Occipital lobe (tissue), 3 donors: ENCODE measurements at places on chromosomes 13 and 19. TPM values are rescaled to one million over a fixed set of nuclear protein-coding genes. Genes with fewer than 3 reads are reported as not detected.

Gene ZNF256
- 15.6 TPM for total RNA-seq

- DNase-seq = no peak
Measured at GRCh38 chr13:76157926-76158325, 521.8 kb downstream of the LMO7 start.

- DNase-seq = no peak
Measured at GRCh38 chr13:24341439-24341838, 32.1 kb downstream of the C1QTNF9 start.

GRCh38 chr13:50419896-50420295 lies 404.7 kb downstream of the KCNRG start:
- no peak for DNase-seq

DNA sequence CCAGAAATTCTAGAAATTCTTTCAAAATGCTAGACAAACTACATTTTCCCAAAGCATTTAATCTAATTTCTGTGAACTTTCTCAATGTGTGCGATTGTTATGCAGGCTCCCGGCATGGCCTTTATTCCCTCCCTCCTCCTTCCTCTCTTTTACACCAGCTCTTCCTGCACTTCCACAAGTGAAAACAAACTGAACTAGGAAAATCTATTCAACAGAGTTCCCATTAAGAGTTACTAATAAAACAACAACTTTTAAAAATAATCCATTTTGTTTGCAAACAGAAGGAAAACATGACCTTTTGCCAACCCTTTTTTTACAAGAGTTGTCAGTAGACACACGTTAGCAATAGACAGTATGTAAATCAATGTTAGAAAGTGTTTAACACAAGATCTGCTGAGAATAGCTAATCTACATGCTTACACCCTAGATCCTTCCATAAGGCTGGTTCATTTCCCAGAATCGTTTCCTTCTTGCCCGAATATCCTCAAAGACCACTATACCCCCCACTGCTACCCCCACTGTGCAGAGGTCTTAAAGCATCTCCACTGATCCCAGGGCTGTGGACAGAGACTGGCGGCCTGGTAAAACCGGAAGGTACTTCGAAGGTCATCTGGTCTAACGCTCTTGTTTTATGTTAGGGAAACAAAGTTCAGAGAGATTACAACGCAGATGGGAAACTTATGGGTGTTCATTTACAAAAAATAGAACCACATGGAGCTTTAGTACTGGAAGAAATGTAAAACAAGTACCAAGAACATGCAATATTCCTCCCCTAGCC lies 98.0 kb downstream of the FOXO1 start:
- DNase-seq = no peak

DNA sequence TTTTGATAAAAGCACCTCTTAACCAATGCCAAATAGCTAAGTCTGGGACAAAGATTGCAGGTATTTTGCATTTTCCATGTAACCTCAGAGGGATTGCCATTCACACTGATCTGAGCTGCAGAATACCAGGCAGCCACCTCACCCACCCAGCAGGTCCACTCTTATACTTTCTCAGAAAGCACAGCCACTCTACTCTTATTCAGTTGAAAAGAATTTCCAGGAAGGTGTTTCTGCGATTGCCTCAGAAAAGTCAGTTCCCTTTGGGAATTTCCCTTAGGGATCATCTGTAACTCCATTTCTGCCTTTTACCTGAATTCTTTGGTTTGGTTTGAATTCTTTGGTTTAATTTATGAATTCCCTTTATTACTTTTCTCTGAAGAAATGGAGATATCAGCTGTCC lies 904 bp upstream of the ALOX5AP start:
- no peak for DNase-seq

DNA sequence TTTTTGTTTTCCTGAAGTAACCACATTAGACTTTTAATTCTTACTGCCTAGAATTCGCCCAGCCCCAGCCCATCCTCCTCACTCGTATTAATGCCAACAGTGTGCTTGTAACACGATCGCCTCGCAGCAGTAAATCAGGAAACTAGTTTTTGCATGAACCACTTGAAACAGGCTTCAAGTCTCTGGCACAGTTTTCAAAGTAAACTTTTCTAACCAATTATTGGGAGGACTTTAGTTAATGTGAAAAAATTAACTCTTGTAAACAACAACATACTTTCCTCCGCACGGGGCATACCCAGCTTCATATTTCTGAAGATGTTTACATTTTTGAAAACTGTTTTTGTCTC lies 39.2 kb downstream of the TNFRSF19 start:
- DNase-seq = no peak

DNA sequence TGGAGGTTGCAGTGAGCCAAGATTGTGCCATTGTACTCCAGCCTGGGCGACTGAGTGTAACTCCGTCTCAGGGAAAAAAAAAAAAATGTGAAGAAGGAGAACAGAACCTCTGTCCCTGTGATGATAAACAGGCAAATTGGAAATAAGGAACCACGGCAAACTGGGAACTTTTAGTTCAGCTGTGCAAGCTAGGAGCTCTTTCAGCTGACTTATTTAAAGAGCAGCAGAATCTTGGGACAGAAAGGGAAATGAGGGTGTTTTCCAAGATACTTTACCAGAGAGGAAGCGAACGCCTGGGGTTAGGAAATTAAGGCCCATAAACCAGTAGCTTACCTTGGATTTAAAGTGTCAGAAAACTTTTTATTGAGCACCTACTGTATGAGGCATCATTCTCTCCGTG lies 3.0 kb upstream of the UPF1 start:
- DNase-seq = no peak

DNA sequence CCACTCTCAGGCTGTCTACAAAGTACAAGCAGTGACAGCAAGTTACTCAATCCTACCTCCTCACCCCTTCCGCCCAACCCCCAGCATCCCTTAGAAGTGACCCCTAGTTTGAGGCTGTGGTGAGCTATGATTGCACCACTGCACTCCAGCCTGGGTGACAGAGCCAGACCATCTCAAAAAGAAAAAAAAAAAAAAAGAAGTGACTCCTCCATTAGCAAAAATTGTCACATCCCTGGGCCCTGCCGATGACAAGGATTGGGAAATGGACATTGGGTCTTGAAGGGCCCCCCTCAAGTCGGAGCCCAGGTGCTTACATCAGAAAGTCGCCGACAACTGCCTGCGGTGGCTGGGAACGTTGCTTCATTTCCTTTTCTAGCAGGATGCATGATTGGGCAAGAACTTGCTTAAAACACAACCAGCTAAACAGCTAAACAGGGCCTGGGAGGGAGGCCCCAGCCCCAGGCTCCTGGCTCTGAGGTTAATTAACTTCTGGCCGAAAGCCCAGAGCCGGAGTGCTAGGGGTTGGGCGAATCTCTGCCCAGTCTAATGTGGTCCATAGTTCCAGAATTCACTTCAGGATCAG lies 15.3 kb downstream of the RAB3D start:
- peak; percentile 31 for DNase-seq

DNA sequence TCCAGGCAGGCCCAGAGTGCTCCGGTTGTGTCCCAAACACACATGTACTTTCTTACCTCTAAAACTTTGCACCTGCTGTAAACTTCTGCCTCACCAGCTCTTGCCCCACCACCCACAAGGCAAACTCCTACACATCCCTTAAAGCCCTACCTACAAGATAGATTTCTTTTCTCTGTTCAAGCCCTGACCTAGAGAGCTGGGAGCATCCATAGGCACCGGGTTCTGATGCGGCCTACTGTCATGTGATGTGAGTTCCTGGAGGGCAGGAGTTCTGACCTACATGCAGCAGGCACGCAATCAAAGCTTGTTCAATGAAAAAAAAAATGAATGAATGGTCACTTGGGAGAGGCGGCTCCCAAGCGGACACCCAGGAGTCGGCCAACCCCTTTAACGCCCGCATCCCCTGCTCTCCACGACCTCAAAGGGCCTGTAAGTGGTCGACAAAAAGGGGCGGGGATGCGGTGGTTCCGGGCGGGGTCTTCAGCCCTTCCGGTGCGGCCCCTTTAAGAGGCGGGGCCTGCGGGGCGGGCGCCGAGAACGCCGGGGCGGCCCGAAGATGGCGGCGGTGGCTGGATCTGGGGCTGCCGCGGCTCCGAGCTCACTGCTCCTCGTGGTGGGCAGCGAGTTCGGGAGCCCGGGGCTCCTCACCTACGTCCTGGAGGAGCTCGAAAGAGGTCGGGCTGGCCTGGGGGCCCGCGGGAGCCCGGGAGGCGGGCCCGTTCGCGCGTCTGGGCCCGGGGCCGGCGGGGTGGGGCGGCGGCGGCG lies at the start of gene MAP1S:
Gene MAP1S, plus strand, starts transcription at position 534 of the 765 bp plus-strand sequence. Its CDS starts 23 bp downstream, at position 557.
- no peak for DNase-seq

Gene NLRP13
- not detected for total RNA-seq

DNA sequence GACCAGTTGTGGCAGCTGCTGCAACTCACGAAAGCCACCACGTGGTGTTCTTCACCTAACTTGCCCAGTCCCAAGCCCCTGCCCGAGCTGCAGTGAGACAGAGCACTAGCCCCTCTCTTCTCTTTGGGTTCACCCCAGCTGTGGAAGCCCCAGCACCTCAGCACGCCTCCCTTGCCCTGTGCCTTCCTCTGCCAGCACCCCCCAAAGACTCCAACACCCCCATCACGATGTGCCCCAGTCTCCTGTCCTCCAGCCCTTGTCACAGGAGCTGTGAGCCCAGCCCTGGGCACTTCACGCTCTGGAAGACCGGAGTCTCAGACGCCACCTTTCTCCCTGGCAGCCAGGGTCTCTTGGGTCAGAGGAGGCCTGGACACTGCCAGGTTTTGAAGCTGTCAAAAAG lies 2.2 kb upstream of the ZNF135 start:
- DNase-seq = no peak

Gene KLK3
- not detected for total RNA-seq

Gene BRME1
- total RNA-seq = 11.1 TPM

GRCh38 chr13:67077132-67077531 lies 153.0 kb downstream of the PCDH9 start:
- no peak for DNase-seq

Gene SOX21
- total RNA-seq = 4.2 TPM

GRCh38 chr19:30631033-30631370 lies 258.8 kb downstream of the ZNF536 start:
- no peak for DNase-seq

Gene KLF1
- total RNA-seq = 0.31 TPM

DNA sequence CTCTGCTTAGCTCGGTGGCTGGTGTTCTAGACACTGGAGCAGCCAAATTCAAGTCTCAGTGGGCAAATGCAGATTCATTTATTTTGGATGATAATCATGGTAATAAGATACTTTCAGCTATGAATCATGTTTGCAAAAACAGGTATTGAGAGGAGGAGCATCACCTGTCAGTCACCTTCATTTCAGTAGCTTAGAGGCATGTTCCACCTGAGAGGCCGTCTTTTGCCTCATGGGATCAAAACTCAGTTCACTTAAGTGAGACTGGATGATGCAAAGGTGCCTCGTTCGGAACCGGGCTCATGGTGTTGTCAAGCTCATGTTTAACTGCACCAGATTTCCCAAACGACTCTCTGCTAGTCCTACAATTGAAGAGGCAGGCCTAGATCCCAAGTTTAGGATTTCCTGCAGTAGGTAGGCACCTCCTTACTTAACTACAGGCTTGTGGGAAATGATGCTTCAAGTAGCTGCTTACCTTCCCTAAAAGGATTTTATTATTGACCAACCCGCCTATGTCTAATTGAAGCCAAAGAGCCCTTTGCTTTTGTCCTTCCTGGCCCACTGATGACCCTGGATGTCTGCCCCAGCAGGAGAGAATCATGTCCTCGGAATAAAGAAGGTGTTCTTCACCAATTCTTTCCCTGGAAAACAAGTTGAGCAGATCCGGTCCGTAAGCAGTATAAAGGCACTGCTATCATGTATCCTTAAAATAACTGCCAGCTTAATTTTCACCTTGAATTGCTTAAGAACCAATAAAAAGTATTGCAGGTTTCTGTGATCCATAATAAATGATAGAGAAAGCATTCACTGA lies 60.0 kb downstream of the ZAR1L start:
- DNase-seq = no peak

- no peak for DNase-seq
Measured at GRCh38 chr13:30785191-30785850, 50.0 kb downstream of the ALOX5AP start.

GRCh38 chr19:31908496-31909225 lies 436.7 kb upstream of the ZNF507 start:
- DNase-seq = no peak

- no peak for DNase-seq
Measured at GRCh38 chr19:19321141-19321577, 530 bp downstream of the MAU2 start.

Gene PRODH2
- total RNA-seq = not detected

DNA sequence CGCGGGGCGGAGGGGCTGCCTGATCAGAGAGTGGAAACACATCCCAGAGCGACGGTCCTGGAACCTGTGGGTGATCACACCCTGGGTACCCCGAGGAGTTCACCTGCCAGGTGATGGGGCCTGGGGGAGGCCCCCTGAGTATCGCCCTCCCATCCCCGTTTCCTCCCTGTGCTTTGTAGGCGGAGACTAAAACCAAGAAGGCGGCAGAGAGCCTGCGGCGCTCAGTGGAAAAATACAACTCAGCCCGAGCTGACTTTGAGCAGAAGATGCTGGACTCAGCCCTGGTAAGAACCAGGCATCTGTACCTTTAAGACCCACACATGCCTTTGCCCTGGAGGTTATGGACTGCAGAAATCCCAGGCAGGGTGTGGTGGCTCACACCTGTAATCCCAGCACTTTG lies 19.3 kb downstream of the FCHO1 start:
- no peak for DNase-seq

- no peak for DNase-seq
Measured at GRCh38 chr13:104650431-104650830, 1584.2 kb upstream of the SLC10A2 start.
